Mononuclear cell (primary cell): ENCODE measurements at places on chromosomes 16 and 17. TPM values are rescaled to one million over a fixed set of nuclear protein-coding genes. Genes with fewer than 3 reads are reported as not detected.

Gene DHRS13
- total RNA-seq: 12.0 TPM

Gene NME1
- total RNA-seq: 6.7 TPM

Gene ZNF747
- 6.0 TPM for total RNA-seq

Gene C16orf89
- total RNA-seq: not detected

Gene ABCA9
- total RNA-seq: 0.42 TPM

Gene SLC13A5
- not detected for total RNA-seq

Gene SMIM22
- total RNA-seq: not detected

Gene RAC3
- 0.63 TPM for total RNA-seq

Gene DPH1
- total RNA-seq: 47.5 TPM

Gene LPCAT2
- total RNA-seq: 13.0 TPM

Gene P3H4
- 0.94 TPM for total RNA-seq

Gene RNF43
- 0.42 TPM for total RNA-seq

Gene G6PC1
- not detected for total RNA-seq

Gene LGALS9B
- 0.52 TPM for total RNA-seq

Gene ADAP2
- 20.8 TPM for total RNA-seq

Gene KRTAP9-1
- not detected for total RNA-seq

Gene CLEC19A
- total RNA-seq: not detected

Gene TSC2
- 28.3 TPM for total RNA-seq

Gene VWA3A
- total RNA-seq: 0.10 TPM

Gene PPP1R27
- total RNA-seq: not detected

Gene TUBD1
- 6.6 TPM for total RNA-seq

Gene FOXF1
- total RNA-seq: under 0.01 TPM

Gene IKZF3
- total RNA-seq: 47.5 TPM

Gene FN3K
- 0.73 TPM for total RNA-seq

Gene BEAN1
- total RNA-seq: not detected

Gene RUNDC1
- total RNA-seq: 9.6 TPM

Gene TP53TG3
- not detected for total RNA-seq

Gene CDH13
- 0.10 TPM for total RNA-seq

Gene SERPINF2
- total RNA-seq: 0.52 TPM

Gene HNF1B
- total RNA-seq: not detected

Gene CHD9NB
- not detected for total RNA-seq

Gene AURKB
- 1.5 TPM for total RNA-seq

Gene KRTAP3-1
- not detected for total RNA-seq

Gene ALOX15
- total RNA-seq: not detected

Gene FOXJ1
- total RNA-seq: 1.3 TPM

Gene DOC2B
- 0.10 TPM for total RNA-seq

Gene HLF
- 1.7 TPM for total RNA-seq

Gene HSD11B2
- not detected for total RNA-seq

Gene BMERB1
- total RNA-seq: 2.7 TPM

Gene IL17C
- 0.21 TPM for total RNA-seq

Gene TBC1D3G
- total RNA-seq: not detected

Gene BAIAP2
- total RNA-seq: 5.1 TPM

Gene MGAT5B
- total RNA-seq: 0.42 TPM

Gene CSH2
- total RNA-seq: 0.10 TPM

Gene SLFN14
- total RNA-seq: 3.8 TPM

Gene CA4
- total RNA-seq: not detected

Gene MED9
- total RNA-seq: 27.0 TPM

Gene CARD14
- total RNA-seq: under 0.01 TPM

Gene HS3ST2
- total RNA-seq: not detected

Gene SRCIN1
- total RNA-seq: not detected

Gene KRT33B
- total RNA-seq: not detected

Gene KRTAP1-1
- not detected for total RNA-seq

Gene NLE1
- 8.3 TPM for total RNA-seq

Gene MPP2
- 1.4 TPM for total RNA-seq
